Amygdala (tissue), 56 donors: ENCODE measurements at places on chromosomes 6 and 20.

- no peak for DNase-seq
Observed at GRCh38 chr20:63507083-63507743, 8.3 kb upstream of the EEF1A2 start.

GRCh38 chr6:87675004-87675681 is 26.9 kb downstream of the AKIRIN2 start:
- DNase-seq = no peak

GRCh38 chr6:53440336-53440945 is 91.7 kb upstream of the ELOVL5 start:
- DNase-seq = no peak

- no peak for DNase-seq
Observed at GRCh38 chr6:105748737-105749161, 337.4 kb upstream of the PRDM1 start.

- peak; percentile 27 for DNase-seq
Observed at GRCh38 chr6:90413867-90414266, 117.2 kb upstream of the BACH2 start.

DNA sequence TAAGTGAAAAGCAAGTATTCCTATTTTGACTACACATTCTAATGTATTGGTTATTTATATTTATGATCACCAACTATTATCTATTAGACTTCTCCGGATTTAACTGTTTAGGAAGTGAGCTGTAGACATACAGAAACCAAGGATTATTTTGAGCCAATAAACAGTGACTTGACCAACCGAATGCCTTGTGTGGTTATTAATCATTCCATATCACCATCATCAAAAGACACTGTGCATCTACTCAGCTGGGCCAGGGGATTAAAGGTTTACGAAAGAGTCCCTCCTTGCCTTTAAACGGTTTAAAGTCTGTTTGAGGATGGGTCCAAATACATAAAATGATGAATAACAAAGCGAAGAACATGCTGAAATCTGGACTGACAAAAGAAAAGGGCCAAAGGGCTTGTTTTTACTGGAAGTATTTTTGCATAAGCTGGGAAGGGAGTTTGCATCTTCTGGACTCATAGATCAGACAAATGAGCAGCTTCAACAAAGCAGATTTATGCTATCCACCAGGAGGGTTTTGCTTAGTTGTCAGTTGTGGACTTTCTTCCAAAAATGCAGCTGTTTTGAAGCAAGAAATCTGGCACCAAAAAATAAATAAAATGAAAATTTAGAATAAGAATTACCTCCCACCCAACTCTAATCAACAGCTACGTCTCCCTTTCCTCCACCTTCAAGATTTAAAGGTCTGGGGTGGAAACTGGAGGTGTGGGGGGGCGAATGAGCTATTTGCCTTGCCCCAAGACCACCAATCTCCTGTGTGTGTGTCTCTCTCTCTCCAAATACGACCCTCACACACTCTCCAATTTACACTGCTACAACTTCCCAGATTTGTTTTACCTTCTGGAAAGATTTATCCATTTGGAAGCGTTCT is 33.6 kb upstream of the ID4 start:
- DNase-seq = no peak

DNA sequence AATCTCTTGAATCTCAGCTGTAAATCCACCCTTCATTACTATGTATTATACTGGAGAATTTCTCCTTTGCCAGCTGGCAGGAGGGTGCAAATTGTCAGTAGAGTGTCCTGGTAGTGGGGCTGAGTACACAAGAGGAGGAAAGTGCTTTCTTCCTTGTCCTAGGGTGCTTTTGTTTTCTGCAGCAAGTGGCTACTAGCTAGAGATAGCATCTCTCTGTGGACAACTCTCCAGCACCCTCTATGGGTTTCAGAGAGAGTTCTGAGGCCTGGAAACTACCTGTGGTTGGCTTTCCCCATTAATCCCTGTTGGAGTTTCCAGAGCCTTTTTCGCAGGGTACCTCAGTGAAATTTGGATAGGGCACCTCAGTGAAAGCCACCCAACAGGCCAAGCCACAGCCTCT is 422.5 kb upstream of the RGS17 start:
- no peak for DNase-seq

DNA sequence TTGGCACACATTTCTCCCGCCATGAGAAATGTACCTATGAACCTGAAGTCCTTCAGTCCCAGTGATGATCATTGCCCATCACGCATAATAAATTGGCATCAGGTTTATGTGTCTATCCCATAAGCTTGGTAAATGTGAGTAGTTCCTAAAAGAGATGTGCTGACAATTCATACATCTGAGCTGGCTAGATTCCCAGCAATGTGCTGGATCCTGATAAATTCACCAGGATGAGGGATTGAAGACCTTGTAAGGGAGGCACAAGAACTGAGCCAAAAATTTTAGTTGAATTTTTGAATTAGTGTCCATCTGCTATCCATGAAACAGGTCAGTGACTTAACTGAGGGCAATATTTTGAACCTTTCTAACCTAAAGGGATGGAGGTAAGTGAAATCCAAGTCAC is 267.9 kb upstream of the CITED2 start:
- no peak for DNase-seq

DNA sequence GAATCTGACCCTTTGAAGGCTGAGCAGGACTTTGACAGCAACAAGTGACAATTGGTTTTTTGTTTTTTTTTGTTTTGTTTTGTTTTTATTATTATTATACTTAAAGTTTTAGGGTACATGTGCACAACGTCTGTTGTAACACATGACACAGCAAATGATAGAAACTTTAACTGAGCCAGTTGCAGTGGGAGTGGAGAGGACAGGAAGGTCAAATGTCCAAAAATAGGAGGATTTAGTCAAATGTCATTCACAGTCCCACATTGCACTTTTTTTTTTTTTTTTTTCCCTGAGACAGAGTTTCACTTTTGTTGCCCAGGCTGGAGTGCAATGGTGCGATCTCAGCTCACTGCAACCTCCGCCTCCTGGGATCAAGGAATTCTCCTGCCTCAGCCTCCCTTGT is 223.0 kb downstream of the HIVEP2 start:
- no peak for DNase-seq

DNA sequence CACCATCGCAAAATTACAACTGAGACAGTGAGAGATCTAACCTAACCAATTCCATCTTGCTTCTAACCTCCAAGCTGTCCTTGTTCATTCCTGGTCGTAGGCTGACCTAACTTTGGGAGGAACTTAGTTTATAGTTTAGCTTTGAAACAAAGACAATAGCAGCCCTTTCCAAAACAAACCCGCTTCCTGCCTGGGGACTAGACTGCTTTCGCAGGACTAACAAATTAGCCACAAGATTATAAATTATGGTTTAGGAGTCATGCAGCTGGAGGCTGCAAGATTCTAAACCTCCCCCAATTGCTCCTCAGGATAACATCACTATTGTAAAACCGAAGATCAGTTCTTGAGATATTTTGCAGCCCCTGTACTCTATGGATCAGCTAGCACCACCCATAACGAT is 63.2 kb downstream of the TRIM27 start:
- no peak for DNase-seq

DNA sequence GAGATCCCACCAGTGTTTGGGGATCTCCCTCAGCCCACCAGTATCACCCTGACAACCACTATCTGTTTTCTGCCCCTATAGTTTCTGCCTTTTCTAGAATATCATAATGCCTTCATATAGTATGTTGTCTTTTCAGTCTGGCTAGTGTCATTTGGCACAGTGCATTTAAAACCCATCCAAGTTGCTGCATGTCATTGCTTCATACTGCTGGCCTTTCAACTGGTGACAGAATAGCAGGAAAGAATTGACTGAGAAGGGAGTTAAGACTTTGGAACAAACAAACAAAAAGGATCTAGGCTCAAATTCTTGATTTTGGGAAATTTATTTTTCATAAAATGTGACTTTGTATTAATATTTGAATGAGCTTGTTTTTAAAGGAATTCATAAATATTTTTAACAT is 4.5 kb downstream of the LMBRD1 start:
- DNase-seq = no peak

- no peak for DNase-seq
Observed at GRCh38 chr20:15799871-15800270, 773.4 kb downstream of the KIF16B start.

DNA sequence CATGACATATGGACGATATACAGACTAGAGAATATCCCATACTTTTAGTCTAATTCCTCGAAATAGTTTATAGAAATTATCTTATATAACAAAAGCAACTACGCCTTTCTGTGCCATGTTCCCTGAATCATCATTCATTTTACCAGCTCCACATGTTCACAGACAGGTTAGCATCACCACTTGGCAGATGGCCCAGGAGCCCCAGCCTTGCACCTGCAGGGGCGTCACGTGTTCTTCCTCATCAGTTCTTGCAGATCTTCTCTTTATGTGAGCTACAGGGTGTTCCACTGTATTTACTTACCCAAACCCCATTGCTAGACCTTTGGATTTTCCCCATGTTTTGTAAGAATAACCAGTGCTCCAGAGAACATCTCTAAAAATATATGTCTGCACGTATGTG is 12.6 kb upstream of the BNIP5 start:
- DNase-seq = peak; percentile 7

GRCh38 chr6:145279993-145280392 is 455.3 kb downstream of the EPM2A start:
- no peak for DNase-seq

GRCh38 chr20:36794116-36794474 is 20.5 kb upstream of the DSN1 start:
- no peak for DNase-seq

DNA sequence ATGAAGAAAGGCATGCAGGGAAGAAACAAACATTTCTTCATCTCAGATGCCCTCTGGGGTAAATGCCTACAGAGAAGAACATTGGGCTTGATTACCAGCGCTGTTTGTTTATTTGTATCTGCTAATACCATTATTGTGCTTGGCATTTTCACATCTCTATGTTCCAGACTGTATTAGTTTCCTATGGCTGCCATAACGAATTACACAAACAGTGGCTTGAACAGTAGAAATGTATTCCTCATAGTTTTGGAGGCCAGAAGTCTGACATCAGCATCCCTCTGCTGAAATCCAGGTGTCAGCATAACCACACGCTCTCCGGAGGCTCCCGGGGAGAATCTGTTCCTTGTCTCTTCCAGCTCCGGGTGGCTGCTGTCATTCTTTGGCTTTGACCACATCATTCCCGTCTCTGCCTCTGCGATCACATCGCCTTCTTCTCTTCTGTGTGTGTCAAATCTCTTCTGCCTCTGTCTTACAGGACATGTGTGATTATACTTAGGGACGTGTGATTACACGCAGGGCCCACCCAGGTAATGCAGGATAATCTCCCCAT is 241.6 kb upstream of the SUPT3H start:
- DNase-seq = no peak

GRCh38 chr6:44042261-44042988 is 84.8 kb downstream of the MRPL14 start:
- DNase-seq = no peak

DNA sequence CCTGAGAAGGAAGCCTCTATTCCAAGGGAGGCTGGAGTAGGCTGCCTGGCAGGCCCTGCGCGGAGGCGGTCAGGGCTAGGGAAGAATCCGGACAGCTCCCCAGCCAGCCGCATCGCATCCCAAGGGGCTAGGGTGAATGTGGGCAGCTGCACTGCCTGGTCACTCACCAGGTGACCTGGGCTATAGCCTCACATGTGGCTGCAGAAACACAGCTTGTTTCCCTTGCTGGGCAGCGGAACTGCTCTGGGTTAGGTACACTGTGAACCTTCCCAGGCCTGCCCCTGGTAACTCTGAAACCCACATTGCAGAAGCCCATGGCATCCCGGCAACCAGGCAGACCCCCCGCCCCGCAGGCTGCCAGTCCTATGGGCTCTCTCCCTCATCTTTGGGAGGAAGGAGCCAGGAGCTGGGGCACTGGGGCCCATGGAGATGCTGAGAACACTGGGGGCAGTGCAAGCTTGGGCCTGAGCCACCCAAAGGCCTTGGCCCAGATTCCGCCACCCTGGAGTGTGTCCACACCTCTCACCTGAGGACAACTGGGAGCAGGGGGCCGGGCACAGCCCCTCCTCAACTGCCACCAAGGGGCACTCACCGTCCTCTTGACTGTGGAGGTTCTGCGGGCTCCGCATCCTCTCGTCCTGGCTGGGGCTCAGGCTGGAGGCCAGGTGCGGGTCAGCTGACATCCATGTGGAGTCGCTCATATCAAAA is 111.0 kb downstream of the NOL4L start:
- no peak for DNase-seq

GRCh38 chr20:44071526-44072111 is 115.4 kb downstream of the JPH2 start:
- DNase-seq = no peak

DNA sequence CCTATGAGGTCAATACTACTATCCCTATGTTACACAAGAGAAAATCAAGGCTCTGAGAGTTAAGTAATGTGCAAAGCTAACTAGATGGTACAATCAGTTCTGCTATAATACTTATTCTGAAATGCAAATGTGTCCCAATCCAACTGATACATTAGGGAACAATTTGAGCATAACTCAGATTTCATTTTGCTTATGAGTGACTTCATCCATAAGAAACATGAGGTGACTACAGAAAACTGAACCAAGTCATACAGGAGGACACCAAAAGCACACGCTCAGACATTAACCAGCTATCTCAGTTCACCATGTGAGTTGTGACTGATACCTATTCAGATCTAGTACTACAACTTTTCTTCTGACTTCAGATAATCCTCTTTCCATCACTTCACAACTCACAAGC is 179.9 kb upstream of the RUNX2 start:
- no peak for DNase-seq

- DNase-seq = no peak
Observed at GRCh38 chr6:164124986-164125385, 710.5 kb downstream of the QKI start.

GRCh38 chr6:53347921-53348370 is 804 bp downstream of the ELOVL5 start:
- peak; percentile 74 for DNase-seq

DNA sequence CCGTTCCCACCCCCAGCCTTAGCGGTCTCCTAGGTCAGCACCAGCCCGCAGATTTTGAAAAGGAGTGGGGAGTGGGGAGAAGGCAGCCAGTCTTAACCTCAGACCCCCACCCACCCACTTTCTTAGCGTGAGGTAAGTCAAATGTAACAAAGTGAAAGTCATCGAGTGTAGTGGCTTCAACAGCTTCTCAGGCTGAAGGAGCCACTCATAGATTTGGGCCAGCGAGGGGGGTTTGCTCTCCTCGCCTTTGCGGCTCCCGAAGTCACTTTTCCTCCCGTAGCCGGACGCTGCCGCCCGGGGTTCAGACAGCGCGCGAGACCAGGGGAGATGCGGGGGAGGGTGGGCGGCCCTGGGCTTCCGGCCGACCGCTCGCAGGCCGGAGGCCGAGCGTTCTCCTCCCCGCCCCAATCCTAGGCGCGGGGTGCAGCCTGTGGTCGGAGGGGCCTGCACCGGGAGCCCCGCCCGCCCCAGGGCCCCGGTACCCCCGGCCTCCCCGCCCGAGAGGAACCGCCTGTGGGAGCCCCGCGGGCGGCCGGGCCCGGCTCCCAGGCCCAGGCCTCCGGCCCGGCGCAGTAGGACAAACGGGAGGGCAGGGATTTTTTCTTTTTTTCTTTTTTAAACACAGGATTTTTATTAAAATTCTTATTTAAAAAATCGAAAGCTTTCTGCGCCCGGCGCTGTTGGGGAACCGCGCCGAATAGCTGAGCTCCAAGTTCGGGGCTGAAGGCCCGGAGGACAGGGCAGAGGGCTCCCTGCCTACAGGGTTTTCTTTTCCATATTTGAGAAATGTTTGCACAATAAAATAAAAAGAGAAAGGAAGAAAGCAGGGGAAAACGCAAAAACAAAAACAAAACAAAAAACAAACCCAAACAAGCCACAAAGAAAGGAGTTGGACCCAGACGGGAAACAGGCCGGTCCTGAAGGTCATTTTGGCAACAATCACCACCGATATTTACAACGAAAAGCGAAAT is 3.2 kb downstream of the NKX2-2 start:
- no peak for DNase-seq

GRCh38 chr6:116801971-116802370 is 26.9 kb downstream of the GPRC6A start:
- DNase-seq = no peak
